Choroid plexus epithelial cell (primary cell): ENCODE measurements at places on chromosomes 13 and 19.

DNA sequence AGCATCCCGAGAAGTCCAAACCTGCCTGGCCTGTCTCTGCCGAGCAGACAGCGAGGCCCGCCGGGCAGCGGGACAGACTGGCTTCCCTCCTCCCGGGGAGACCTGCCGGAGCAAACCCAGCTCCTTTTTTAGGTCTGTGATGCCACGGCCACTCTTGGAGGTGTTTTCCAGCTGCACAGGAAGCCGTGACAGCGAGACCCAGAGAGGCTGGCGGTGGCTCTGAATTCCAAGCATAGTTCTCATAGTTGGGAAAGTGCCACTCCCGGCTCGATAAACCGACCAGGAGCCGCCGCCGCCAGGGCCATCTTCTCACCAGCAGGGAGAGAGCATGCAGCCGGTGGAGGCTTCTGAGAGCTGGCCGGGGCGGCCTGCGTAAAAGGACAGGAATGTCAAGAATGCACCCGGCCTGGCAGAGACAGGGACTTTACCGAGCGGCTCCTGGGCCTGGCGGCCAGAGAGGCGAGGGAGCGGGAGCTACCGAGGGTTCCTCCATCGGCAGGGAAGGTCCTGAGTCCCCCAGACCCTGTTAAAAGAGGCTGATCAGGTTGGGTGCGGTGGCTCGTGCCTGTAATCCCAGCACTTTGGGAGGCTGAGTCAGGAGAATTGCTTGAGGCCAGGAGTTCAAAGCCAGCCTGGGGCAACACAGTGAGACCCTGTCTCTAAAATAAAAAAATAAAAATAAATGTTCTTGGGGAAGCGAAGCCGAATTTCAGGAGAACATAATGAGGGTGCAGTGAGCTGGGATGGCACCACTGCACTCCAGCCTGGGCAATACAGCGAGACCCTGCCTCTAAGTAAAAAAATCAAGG is 64.9 kb downstream of the GADD45B start:
- DNase-seq, result peak; percentile 99

DNA sequence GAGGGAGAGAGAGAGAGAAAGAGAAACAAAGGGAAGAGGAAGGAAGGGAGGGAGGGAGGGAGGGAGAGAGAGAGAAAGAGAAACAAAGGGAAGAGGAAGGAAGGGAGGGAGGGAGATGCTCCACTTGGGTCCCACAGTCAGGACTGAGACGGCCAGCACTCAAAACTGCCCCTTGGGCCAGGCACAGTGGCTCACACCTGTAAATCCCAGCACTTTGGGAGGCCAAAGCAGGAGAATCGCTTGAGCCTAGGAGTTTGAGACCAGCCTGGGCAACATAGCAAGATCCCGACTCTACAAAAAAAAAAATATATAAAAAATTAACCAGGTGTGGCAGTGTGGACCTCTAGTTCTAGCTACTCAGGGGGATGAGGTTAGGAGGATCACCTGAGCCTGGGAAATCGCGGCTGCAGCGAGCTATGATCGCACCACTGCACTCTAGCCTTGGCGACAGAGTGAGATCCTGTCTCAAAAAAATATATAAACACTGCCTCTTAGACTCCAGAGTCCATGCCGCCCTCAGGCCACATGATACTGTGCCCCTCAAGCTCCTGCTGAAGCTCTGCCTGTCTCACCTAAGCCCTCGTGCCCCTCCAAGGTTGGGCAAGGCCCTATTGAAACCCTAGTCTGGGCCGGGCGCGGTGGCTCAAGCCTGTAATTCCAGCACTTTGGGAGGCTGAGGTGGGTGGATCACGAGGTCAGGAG is 8.4 kb downstream of the ARRDC2 start:
- DNase-seq, result no peak

GRCh38 chr19:18529782-18530181 is 7.9 kb upstream of the ELL start:
- DNase-seq, result no peak

DNA sequence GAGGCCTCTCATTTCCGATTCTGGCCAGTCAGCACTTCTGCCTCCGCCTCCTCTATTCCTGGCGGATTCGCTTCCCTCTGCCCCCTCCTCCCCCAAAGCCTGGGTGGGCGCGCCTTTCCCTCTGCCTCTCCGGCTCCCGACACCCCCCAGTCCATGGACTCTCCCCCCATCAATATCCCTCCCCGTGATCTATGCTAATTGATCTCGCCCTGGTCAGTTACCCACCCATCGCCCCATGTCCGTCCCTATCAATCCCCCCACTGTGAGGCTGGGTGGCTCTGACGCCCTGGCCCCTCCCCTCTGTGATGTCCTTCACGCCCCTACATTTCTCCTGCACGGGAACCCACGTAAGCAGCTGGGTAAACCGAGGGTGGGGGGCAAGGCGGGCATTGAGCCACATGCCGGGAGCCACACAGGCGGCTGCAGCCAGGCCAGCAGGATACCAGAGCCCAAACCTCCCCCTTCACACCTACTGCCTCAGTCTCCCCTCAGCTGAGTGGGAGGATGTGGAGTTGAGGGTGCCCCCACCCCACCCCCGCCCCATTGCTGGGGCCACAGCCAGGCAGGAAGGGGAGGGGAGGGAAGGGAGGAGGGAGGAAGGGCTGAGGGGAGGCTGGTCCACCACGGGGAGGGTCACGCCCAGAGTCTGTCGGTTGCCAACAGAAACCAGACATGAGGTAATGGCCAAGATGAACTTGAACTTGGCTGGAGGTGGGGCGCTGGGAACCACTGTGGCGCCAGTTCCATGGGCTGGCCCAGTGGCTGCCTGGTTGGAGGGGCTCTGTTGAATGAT is 21.0 kb downstream of the SMIM24 start:
- peak; percentile 97 for DNase-seq

DNA sequence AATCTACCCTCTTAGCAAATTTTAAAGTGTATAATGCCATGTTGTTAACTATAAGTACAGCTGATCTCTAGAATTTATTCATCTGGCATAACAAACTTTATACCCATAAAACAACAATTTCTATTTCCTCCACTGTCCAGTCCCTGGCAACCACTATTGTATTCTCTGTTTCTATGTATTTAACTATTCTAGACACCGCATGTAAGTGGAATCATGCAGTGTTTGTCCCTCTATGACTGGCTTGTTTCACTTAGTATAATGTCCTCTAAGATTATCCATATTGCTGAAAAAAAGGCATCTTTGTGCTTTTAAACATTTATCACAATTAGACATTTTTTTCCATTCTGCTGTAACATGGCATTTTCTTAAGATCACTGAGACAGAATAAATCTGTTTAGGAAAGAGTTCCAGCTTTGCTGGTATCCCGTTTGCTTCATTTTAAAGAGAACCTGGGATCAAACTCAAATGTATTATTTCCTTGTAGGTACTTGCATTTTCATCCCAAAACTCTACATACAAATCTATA is 1191.0 kb downstream of the SLITRK5 start:
- no peak for DNase-seq

DNA sequence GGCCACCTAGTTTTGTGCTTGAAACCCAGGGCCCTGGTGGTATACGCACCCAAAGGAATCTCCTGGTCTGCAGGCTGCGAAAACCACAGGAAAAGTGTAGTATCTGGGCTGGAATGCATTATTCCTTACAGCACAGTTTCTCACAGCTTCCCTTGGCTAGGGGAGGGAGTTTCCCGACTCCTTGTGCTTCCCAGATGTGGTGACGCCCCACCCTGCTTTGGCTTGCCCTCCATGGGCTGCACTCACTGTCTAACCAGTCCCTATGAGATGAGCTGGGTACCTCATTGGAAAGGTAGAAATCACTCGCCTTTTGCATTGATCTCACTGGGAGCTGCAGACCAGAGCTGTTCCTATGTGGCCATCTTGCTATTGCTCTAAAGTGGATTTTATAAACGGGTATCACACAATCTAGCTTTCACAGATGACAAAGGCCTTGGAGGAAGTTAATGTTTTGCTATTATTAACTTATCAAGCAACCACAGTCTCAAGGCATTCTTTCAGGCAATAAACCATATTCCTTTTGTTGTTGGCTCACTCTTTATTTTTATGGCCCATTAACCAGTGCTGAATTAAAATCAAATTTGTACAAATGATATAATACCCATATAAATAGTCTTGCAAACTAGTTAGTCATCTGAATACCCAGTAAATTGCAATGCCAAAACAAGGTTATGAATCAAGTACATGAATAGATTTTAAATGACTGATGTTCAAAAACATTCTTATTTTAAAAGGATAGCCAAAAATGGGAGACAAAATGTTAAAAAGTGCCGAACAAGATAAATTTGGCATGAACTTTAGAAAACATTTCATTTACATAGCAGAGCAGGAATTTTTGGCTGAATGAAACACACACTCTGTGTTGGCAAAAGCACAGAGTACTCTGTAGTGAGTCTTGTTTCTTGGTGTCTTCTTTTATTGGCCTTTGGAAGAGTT is 475.4 kb upstream of the ARGLU1 start:
- no peak for DNase-seq

DNA sequence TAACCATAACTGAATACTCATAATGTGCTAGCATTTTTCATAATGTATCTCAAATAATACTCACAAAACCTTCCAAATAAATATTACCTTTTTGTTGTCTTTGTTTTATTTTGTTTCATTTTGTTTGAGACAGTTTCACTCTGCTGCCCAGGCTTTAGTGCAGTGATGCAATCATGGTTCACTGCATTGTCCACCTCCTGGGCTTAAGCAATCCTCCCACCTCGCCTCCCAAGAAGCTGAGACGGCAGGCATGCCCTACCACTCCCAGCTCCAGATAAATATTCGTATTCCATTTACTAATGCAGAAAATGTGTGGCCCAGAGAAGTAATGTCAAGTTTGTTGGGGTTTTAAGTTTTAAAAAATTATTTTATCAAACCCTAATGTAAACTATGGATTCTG is 739.1 kb downstream of the GPC5 start:
- DNase-seq, result peak; percentile 44

DNA sequence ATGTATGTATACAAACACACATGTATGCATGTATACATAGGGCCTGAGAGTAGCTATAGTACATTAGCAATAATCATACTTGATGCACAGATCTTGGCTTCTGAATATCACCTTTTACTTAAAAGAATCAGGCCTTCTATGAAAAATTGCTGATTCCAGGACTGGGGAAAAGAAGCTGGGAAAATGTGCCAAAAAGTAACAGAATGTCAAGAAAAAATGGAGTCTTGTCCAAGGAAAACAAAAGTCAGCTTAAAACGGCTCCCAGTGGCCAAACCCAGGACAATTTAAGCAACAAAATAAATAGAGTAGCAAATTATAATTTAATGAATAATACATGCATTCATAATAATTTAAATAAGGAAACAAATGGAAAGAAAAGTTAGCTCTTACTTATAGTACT is 2104.9 kb downstream of the PCDH9 start:
- DNase-seq, result peak; percentile 12

DNA sequence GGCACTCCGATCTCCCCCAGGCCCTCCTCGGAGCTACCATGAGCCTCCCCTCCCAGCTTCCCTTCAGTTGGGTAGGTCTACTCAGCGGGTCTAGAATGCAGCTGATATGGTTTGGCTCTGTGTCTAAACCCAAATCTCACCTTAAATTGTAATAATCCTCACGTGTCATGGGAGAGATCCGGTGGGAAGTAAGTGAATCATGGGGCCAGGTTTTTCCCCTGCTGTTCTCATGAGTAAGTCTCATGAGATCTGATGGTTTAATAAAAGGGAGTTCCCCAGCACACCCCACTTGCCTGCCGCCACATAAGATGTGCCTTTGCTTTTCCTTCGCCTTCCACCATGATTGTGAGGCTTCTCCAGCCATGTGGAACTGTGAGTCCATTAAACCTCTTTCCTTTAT is 14.5 kb upstream of the DOCK9 start:
- DNase-seq, result peak; percentile 33

DNA sequence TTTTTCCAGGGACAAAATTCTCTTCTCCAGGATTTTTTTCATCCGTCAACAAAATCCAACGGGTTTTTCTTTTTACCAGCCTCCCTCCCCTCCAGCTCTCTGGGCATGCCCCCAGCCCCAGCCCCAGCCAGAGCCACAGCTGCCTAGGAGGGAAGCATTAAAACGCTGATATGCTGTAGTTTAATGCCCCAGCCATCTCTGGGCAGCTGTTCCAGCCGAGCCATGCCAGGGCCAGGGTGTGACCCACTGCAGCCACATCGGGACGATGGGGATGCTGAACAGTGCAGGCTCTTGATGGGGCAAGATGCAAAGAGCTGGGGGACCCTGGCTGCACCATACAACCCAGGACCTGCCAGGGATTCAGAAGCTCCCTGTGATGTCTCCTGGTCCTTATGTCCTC is 32.1 kb downstream of the TSHZ3 start:
- no peak for DNase-seq

DNA sequence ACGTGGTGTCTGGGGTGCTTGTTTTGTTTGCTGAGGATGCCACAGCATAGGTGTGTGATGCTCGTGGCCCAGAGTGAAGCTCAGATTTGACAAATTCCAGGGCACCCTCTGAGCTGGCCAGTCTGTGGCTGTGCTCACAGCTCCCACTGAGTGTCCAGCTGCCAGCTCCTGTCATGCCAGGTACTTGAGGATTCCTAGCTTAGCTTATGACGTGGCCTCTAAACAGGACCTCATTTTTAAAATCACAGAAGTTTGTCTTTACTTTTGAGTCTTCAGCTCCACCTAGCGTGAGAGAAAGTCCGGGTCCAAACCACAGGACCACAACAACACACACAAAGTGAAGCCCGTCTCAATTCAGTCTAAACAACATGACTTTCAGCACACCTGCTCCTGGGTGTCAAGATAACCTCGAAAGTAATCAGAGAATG is 117.3 kb downstream of the RAB20 start:
- DNase-seq, result peak; percentile 89

DNA sequence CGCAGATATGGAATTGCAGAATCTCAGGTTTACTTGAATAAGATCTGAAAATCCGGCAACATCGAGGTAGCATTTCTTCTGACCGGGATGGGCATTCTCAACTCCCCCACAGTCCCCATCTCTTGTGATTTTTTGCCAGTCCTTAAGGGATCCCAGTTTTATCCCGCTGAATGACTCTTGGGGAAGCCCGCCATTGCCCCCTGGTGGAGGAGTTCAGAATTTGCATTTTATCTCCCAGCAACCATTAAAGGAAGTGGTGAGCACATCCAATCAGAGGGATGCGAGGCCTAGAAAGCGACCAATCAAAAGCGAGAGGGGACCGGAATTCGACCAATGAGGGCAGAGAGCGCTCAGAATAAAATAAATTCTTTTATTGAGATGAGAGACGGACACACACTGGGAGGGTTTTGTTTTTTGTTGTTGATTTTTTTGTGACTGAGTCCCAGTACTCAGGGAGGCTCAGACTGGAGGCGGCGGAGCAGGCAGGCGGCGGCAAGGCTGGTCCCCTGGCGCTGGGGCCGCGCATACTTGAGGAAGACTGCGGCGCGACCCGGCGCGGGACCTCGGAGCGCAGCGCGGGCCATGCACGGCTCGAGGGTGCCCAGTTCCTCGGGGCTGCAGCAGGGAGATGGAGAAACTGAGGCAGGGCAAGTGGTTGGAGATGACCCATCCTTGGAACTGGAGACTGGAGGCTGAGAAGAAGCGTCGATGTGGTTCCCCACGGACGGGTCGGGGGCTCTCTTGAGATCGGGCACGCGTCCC is 3.9 kb upstream of the TTC9B start:
- DNase-seq, result peak; percentile 97

GRCh38 chr19:53047379-53047778 is 2.8 kb downstream of the ERVV-2 start:
- DNase-seq, result no peak
